Fibroblast of gingiva (primary cell): ENCODE measurements at places on chromosomes 6 and 20.

DNA sequence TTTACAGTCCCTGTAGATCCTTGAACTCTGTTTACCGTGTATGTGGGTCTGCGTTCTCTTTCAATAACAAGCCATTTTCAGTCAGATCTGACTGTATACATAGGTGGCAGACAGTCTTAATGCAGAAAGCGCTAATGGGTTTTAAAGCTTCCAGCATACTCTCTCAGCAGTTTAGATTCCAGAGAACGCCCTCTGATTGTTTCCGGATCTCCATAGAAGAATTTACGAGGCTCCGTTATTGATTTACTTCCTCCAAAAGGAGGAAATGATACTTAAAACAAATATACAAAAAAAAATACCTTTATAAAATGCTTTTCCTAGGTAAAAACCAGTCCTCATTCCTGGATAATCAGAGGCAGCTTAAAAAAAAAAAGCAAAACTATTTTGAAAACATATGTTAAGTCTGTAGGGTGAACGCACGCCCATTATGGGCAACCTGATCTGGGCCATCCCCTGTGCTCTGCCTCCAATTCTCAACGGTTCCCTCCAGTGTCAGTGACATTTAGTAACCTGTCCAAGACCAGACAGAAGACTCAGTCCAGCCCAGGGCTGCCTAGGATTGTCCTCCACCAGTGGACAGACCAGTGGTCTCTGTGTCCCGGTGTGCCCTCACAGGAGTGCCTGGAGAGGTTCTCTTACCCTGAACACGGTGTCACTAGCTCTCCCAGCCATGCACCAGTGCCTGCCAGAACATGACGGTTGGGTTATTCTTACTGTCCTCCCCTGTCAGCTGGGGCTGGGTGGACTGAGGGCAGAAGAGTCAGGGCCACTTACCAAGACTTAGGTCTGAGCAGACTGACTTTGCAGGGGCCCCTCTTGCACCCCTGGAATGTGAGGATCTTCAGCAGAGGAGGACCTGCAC is 217.3 kb downstream of the ARID1B start:
- no peak for DNase-seq

DNA sequence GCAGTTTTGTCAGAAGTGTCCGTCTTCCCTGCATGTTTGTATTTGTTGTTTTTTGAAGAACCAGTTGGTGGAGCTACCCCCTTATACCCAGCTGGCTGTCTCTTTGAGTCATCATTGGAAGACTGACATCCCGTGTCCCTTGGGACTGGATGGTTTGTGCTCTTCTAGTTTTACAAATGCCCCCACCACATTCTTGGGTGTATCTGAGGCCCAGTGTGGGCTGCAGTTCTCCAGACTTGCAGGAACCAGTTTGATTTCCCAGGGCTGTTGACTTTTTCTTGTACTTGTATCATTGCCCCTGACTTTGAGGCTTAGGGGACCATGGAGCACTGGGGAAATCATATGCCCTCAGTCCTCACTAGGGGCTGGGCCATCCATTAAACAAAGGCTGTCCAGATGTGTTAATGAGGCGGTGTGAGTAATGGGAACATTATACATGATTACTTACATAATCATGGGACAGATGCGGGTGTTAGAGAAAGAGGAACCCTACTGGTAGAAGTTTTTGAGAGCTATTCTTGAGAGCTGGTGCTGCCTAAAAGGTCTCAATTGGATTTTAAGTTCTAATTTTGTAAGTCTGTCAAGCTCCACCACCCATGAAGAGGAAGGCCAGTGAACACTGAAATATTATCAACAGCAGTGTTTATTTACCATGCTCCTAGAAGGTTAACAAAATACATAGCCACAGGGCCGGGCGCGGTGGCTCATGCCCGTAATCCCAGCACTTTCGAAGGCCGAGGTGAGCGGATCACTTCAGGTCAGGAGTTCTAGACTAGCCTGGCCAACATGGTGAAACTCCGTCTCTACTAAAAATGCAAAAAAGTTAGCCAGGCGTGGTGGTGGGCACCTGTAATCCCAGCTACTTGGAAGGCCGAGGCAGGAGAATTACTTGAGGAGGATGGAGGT is 8.5 kb downstream of the JARID2 start:
- DNase-seq = no peak

- peak; percentile 6 for DNase-seq
These were observed 924 bp downstream of the FAM162B start for GRCh38 chr6:116764629-116764960.

DNA sequence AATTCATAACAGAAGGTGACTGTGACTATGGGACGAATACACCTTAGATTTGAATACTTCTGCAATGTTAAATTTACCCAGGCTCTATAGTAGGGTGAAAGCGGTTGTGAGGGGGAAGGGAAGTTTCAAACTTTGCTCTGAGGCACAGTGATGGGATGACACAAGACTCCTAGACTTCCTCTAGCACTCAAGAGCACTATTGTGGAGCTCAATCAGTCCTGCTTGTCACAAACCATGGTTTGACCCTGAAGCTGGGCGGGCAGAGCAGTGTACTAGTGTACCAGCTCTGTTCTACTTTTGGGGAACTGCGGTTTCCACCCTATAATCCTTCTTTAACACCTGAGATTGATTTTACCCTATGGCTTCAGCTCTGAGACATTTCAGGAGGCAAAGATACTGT is 17.1 kb downstream of the TRIM27 start:
- no peak for DNase-seq

GRCh38 chr6:153814136-153814535 is 224.9 kb upstream of the OPRM1 start:
- DNase-seq = no peak

DNA sequence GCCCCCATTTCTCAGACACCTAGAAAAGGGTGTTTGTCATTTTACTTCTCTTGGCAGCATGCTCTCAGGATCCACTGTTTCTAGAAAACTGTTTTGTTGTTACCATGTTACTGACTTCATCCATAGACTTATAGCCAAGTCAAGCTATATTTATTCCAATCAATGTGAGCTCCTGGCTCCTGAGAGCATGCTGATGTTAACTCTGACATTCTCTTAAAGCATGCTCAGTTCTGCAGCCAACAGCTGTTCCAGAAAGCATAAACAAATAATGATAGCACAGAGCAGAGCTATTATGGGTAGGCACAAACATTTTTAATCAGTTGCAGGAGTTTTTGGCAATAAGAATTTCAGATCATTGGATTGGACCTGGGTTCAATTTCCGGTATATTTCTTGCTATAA is 92.4 kb upstream of the CEP85L start:
- peak; percentile 72 for DNase-seq

DNA sequence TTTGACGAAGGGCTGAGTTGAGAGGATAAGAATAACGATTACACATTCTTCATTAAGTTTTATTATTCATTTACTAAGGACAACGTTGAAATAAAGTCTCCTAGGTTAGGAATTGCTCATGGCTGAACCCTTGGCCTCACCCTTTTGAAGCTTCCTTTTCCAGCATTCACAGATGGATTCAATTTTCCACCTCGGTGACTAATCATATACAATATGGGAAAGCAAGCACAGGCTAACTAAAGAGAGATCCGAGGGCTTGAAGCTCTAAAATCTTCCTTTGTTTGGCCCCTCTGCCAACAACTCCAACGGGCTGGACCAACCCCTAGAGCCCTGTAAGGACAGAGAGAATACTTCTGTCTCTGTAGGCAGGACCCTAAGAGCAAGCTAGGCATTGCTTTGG is 159.5 kb downstream of the SOD2 start:
- DNase-seq = peak; percentile 48

GRCh38 chr6:151112130-151112529 is 127.6 kb upstream of the AKAP12 start:
- DNase-seq = no peak

DNA sequence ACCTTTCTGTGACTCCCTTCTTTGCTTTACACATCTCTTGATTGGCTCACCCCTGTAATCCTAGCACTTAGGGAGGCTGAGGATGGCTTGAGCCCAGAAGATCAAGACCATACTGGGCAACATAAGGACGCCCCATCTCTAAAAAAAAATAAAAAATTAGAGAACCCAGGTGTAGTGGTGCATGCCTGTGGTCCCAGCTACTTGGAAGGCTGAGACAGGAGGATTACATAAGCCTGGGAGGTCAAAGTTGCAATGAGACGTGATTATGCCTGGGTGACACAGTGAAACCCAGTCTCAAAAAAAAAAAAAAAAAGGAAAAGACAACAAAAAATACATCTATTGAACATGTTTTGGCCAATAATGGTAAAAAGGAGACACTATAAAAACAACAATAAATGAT is 37.8 kb downstream of the CHD6 start:
- DNase-seq = no peak

- no peak for DNase-seq
These were observed 7.1 kb downstream of the CD93 start for GRCh38 chr20:23079016-23079351.

GRCh38 chr6:109349419-109349987 is 32.8 kb downstream of the CD164 start:
- peak; percentile 62 for DNase-seq

- DNase-seq = no peak
These were observed 11.9 kb downstream of the HINT3 start for GRCh38 chr6:125968493-125968892.

- peak; percentile 42 for DNase-seq
These were observed 12.6 kb downstream of the DYNLT1 start for GRCh38 chr6:158631678-158632537.

- DNase-seq = no peak
These were observed 75.1 kb downstream of the DZANK1 start for GRCh38 chr20:18391686-18392085.

- DNase-seq = no peak
These were observed 51.4 kb downstream of the TGM2 start for GRCh38 chr20:38113401-38114325.
